ENCODE measurements at places on chromosomes 4 and X.
A peak's percentile ranks its signal among the peaks of the same experiment; 100 is the strongest.

DNA sequence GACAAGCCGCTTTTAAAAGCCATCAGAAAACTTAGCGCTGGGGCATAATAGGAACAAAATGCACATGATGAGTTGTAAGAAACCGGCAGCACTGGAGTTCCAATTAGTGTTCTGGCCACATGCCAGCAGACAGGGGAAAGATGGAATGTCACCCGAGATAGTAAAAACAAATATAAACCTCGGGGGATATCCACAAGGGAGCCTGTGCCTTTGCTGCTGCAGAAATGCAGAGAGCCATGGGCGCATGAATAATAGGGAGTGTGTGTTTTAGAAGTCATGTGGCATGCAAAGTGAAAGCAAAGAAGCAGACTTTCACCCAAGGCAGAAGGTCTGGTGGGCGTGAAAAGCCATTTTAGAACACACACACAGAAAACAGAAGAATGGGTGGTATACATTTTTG, 19.1 kb downstream of the GPRASP3 start:
- peak; percentile 8 for DNase-seq

GRCh38 chr4:31059753-31060522, 339.8 kb downstream of the PCDH7 start:
- no peak for DNase-seq

DNA sequence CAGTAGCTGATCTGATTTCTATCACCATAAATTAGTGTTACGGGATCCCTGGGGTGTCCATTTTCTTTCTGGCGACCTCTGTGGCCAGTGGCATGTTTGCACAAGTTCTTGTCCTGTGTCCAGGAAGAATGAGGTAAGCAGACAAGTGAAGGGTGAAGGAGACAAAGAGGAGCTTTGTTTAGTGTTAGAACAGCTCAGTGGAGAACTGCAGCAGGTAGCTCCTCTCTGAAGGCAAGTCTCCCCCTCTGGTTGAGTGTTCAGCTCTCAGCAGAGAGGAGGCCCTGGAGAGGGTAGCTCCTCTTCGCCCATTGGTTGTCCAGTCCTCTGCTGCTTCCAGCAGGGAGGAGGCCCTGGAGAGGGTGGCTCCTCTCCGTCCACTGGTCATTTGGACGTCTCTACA, 47.2 kb downstream of the DMP1 start:
- DNase-seq = no peak

DNA sequence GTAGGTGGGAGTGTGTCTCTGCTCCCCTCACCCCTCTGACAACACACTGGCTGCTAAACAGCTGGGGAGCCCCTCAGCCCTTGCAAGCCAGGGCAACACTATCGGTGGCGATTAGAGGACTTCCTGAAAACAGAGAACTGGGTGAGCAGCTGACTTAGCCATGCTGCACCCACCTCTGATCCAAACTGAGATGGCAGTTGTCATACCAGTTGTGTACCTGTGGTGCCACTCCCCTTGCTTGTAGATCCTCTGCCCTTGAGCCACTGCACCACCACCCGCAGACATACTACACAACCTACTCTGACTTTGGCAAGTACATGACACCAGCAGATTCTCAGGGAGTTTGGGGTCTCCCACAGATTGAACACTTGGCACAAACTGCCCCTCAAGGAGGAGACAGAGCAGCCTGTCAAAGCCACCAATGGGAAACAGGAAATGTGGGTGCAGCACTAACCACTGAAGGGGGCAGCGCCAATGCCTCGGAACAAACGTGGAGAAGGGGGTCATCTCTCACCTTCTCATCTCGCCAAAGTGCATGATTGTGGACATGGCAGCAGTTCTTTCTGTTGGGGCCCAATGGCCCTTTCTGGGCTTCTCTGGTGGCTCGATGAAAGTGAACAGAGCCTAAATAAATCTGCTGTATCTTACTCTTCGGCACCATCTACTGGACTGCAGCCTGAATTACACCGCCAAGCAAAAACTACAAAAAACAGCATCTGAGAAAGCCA, 119.8 kb downstream of the NEK1 start:
- DNase-seq = peak; percentile 59

DNA sequence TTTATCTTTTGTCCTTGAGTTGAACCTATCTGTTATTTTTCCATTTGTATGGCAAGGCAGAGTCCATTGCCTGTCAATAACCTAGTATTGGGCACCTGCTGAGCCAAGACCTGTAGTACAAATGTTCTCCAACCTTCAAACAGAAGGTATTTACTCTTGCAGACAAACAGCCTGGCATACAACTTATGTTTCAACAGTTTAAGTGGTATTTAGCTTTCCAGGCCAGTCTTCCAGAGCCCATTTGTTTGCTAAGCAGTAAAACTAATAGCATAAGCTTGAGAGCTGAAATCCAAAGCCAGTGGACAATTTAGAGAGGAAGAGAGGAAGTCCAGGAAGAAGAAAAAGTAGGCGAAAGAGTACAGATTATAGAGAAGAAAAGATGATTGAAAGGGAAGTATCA, 979.3 kb downstream of the GLUD2 start:
- DNase-seq = no peak

- no peak for DNase-seq
Measured at GRCh38 chrX:11702965-11703631, 37.4 kb upstream of the ARHGAP6 start.

DNA sequence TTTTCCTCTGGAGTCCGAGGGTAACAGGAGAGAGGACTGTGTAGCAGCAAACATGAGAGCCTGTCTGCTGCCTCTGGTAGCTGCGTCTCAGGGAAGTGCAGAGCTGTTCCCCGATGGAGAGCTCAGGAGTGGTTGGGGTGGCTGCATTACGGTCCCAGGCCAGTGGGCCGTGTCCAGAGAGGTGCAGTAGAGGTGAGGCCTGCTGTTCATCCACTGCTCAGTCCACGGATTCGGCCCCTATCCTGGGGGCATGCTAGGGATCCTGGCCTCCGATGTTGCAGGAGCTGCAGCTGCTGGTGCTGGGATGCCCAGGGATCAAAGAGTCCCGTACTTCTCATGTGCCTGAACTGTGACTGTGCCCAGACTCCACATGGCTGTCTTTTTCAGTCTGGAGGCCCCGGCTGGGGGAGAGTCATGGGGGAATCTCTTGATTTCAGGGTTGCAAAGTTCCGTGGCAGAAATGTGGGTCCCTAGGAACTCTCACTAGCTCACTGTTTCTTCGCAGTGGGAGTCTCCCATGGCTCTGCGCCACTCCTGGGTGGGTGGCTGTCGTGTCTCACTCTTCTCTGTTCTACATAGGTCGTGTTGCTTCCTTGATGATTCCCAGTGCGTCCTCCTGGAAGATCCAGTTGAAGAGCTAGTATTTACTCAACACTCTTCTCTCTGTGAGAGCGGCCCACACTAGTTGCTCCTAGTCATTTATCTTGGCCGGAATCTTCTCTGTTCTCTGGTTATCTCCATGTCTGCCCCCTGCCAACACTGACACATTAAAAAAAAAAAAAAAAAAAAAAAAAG, 109.5 kb upstream of the CENPE start:
- DNase-seq = no peak

DNA sequence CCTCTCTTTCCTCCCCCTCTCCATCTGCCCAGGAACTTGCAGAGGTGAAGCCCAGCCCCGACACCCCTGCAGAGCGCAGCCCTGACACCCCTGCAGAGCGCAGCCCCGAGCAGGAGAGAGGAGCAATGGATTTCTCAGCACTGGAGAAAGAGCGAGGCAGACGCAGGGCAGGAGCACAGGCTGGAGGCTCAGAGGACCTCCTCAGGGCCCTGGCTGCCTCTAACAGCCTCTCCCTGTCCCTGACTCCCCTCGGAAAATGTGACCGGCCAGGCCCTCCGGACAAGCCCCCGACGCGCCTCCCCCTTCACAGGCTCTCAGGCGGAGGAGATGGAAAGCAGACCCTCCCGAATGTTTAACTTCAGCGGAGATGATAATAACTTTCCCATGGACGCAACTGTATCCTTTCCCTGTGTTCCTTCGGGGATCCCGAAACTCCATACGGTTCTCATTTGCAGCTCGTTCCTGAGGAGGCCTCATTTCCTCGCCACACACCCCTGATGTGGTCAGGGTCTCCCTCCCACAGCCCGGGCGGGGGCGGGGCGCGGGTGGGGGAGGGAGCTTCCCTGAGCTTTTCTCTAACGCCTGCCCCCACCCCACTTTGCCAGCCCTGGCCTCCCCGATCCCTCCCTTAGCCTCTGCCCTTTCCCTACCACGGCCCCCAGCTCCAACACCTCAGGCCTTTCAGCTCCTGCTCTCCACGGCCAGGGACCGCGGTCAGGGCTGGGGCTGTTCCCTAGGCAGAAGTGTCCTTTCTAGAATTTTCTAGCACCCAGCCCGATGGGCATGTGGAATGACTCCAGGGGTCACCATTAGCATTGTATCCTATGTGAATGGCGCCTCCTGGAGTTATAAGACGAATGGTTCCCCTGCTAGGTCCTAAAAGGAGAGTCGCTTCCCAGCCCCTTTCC, 201.1 kb upstream of the BCOR start:
- peak; percentile 26 for DNase-seq

DNA sequence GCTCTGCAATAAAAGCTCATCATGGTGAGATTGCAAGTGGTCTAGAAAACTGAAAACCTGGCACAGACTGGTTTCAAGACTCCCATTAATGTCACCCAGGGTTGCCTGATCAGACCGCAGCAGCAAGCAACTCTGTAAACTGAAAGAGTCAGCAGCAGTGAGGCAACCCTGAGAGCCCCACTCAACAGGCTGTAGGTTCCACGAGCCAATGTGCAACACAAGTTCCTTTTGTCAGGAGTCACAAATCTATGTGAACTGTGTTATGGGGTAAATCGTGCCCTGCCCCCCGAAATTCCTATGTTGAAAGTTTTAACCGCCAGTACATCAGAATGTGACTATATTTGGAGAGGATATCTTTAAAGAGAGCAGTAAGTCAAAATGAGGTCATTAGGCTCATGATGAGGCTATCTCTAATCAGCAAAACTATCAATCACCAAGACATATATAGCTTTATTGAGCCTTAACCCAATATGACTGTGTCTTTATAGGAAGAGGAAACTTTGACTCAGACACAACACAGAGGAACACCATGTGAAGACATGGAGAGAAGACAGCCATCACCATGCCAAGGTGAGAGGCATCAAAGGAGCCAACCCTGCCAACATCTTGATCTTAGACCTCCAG, 94.0 kb downstream of the FBXO8 start:
- DNase-seq = no peak

- no peak for DNase-seq
Measured at GRCh38 chrX:84974803-84975202, 28.9 kb upstream of the APOOL start.

DNA sequence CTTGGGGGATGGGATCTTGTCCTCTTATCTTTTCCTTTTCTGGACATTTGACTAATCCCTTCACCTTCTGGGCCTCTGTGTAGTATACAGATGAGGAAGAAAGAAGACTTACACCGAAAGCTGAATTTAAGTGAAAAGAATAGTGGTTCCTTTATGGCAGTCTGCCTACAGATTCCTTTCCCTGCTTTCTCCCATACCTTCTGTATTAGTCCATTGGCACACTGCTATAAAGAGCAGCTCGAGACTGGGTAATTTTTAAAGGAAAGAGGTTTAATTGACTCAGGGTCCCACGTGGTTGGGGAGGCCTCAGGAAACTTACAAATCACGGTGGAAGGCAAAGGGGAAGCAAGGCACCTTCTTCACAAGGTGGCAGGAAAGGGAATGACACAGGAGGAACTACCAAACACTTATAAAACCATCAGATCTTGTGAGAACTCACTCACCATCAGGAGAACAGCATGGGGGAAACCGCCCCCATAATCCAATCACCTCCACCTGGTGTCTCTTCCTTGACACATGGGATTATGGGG, 34.0 kb upstream of the CD38 start:
- no peak for DNase-seq

GRCh38 chrX:78708262-78708661, 39.3 kb upstream of the LPAR4 start:
- peak; percentile 51 for DNase-seq

GRCh38 chr4:183337349-183337748, 15.1 kb upstream of the CLDN24 start:
- DNase-seq = no peak
